ENCODE measurements at places on chromosomes 2 and 18. TPM values are rescaled to one million over a fixed set of nuclear protein-coding genes. Genes with fewer than 3 reads are reported as not detected.

PLCL1 gene
- total RNA-seq, result 0.22 TPM

DNA sequence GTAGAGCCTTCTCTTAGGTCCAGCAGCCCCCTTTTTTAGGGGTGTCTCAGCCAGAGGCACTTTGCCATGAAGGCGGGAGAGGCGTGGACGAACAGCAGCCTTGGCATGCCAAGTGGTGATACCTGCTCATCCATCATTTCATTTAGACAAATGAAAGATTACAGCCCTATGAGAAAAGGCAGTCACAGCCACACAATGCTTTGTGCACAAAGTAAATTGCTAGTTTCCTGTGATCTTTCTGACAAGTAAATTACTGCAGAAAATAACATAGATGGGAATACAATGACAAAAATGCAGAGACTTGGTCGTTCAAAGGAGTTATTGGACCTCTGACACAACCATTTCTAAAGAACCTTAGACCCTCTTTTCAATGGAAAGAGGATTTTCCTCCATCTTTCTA lies 94.9 kb downstream of the RND3 start:
- DNase-seq, result no peak
- no peaks in the 10 kb centered on the region for H3K36me3 ChIP-seq
- H3K27ac ChIP-seq, result no peak overlapping the region
- no peaks in the 10 kb centered on the region for H3K4me1 ChIP-seq

- no peaks in the 10 kb centered on the region for H3K36me3 ChIP-seq
- peaks cover 4% of the 10 kb centered on the region for H3K4me1 ChIP-seq
- no peak overlapping the region for H3K4me3 ChIP-seq
- no peak overlapping the region for H3K27ac ChIP-seq
Observed at GRCh38 chr2:181573140-181573736, 83.7 kb downstream of the CERKL start.

DNA sequence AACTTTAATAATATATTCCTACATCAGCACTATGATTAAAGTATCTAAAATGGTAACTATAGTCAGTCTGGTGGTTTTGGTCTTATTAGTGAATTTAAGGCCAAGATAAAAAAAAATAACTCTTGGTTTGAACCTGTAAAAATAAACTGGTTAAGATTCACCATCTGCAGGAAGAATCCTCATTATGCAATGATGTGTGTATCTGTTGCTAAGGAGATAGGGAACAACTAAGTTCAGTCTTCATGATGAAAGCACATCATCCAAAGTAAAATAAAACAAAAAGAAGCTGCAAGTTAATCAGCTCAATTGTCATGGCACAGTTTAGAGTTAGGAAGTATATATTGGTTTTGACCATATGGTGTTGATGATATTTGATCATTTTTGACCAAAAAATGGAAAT lies 466.0 kb downstream of the NYAP2 start:
- no peak overlapping the region for H3K27ac ChIP-seq
- DNase-seq, result no peak
- H3K4me1 ChIP-seq, result no peaks in the 10 kb centered on the region
- H3K27me3 ChIP-seq, result peaks cover 12% of the 10 kb centered on the region
- H3K4me3 ChIP-seq, result no peak overlapping the region
- H3K36me3 ChIP-seq, result no peaks in the 10 kb centered on the region

DNA sequence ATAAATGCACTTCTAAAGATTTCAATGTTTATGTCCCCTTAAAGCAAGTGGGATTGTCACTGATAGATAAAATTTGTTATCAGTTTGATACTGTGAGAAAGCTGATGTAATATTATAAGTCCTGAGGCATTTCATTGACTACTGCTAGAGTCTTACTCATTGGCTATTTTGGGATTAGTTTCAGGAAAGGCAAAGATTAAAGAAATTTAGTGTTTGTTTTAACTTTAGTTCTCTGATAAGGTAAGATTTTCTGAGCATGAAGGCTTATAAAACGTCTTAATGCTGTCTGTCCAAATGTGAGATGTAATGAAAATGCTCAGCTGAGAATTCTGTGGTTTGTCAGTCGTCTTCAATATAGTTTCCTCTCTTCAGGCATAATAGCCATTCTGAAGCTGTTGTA lies 886.4 kb upstream of the CDH2 start:
- no peaks in the 10 kb centered on the region for H3K4me1 ChIP-seq
- H3K36me3 ChIP-seq, result no peaks in the 10 kb centered on the region
- H3K27ac ChIP-seq, result no peak overlapping the region
- H3K4me3 ChIP-seq, result no peak overlapping the region
- no peaks in the 10 kb centered on the region for H3K27me3 ChIP-seq

- no peaks in the 10 kb centered on the region for H3K36me3 ChIP-seq
- no peak overlapping the region for H3K4me3 ChIP-seq
- no peaks in the 10 kb centered on the region for H3K4me1 ChIP-seq
Observed at GRCh38 chr2:168929031-168929430, 27.9 kb downstream of the G6PC2 start.

ERBB4 gene
- total RNA-seq, result not detected

- no peaks in the 10 kb centered on the region for H3K36me3 ChIP-seq
- H3K27ac ChIP-seq, result no peak overlapping the region
- H3K4me3 ChIP-seq, result no peak overlapping the region
- DNase-seq, result no peak
Observed at GRCh38 chr2:126736133-126736874, 80.3 kb downstream of the GYPC start.

UCN gene
- 1.6 TPM for total RNA-seq

NT5C1B gene
- total RNA-seq, result not detected

UGT1A7 gene
- not detected for total RNA-seq

- H3K27me3 ChIP-seq, result no peaks in the 10 kb centered on the region
- no peak overlapping the region for H3K27ac ChIP-seq
- peaks cover 10% of the 10 kb centered on the region for H3K36me3 ChIP-seq
- peaks cover 16% of the 10 kb centered on the region for H3K4me1 ChIP-seq
- H3K4me3 ChIP-seq, result no peak overlapping the region
Observed at GRCh38 chr2:203500951-203501350, 34.1 kb downstream of the RAPH1 start.

DNA sequence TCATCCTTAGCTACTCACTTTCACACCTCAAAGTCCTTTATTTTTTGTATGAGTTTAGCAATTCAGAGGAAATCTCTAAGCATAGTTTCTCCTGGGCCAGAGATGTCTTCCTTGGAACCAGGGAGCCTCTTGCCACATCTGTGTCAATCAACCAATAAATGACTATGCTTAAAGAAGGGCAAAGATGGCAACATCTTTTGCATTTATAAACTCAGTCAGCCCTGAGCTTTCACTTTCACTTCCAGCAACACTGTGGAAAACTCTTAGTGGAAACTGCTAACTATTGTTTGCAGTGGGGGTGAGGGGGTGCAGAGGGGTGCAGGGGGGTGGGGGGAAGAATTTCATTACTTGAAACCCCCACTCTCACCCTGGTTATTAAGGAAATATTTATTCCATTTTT lies 3.4 kb downstream of the ACVR1C start:
- peak overlapping the region; percentile 43 for H3K27ac ChIP-seq
- H3K4me1 ChIP-seq, result peaks cover 30% of the 10 kb centered on the region
- H3K36me3 ChIP-seq, result peaks cover 3% of the 10 kb centered on the region
- H3K4me3 ChIP-seq, result peak overlapping the region; percentile 24
- peaks cover 11% of the 10 kb centered on the region for H3K27me3 ChIP-seq
- peak; percentile 2 for DNase-seq

- peaks cover 9% of the 10 kb centered on the region for H3K4me1 ChIP-seq
- DNase-seq, result no peak
- H3K27ac ChIP-seq, result no peak overlapping the region
- no peak overlapping the region for H3K4me3 ChIP-seq
- no peaks in the 10 kb centered on the region for H3K36me3 ChIP-seq
Observed at GRCh38 chr2:54077088-54077900, 38.1 kb upstream of the ACYP2 start.

- no peaks in the 10 kb centered on the region for H3K4me1 ChIP-seq
- DNase-seq, result no peak
Observed at GRCh38 chr2:219736209-219736608, 108.8 kb downstream of the SLC4A3 start.

GRCh38 chr18:49029628-49030027 lies 78.9 kb upstream of the SMAD7 start:
- DNase-seq, result no peak
- H3K27ac ChIP-seq, result no peak overlapping the region
- H3K36me3 ChIP-seq, result peaks cover 4% of the 10 kb centered on the region
- peaks cover 14% of the 10 kb centered on the region for H3K4me1 ChIP-seq

DNA sequence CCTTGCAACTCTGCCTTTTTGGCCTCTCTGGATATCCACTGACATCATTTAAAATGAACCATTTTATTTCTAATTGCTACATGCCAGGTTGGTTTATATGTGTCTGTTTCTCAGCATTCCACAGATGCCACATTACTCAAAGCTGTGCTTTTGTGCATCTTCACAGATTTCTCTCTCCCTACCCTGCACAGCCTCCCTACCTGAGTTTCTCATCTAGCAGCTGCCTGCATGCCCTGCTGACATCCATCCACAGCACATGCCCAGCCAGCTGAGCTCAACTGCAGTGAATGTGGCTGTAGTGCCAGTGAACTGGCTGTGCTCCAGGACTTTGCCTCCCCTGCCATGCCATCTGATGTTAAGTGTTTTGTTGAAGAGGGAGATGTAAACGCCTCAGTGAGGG lies 44.5 kb downstream of the PKP4 start:
- no peaks in the 10 kb centered on the region for H3K27me3 ChIP-seq
- H3K4me1 ChIP-seq, result peaks cover 9% of the 10 kb centered on the region
- peaks cover 11% of the 10 kb centered on the region for H3K36me3 ChIP-seq
- no peak overlapping the region for H3K4me3 ChIP-seq
- no peak overlapping the region for H3K27ac ChIP-seq

EHBP1 gene
- total RNA-seq, result 28.2 TPM

DNA sequence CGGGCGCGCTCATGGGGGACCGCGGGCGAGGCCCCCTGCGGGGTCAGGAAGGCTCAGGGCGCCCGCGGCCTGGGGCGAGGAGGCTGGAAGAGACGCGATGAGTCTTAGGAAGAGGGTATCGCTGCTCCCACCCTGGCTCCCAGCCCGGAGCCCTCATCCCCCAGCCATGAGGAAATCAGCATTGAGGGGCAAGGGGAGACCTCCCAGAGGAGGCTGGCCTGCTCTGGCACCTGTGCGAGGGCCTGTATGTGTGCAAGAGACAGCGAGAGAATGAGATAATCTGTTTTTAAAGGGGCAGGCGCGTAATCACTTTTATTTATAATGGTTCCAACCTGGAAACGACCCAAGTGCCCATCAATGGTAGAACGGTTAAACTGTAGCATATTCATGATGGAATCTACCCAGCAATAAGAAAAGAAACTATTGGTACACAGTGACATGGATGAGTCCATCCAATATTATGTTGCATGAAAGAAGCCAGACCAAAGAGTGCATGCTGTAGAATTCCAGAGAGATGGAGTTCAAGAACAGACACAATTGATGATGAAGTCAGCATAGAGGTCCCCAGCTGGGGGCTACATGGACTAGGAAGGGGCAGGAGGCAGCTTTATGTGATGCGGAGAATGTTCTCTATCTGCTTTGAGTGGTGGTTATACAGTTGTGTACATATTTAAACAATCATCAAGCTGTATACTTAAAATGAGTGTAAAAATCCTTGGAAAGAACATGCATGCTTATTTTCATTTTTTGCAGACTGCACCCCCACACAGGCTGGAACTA lies 14.4 kb downstream of the FBXO41 start:
- H3K27ac ChIP-seq, result no peak overlapping the region
- H3K27me3 ChIP-seq, result no peaks in the 10 kb centered on the region
- H3K4me3 ChIP-seq, result peak overlapping the region; percentile 60

ALPP gene
- total RNA-seq, result not detected

DNA sequence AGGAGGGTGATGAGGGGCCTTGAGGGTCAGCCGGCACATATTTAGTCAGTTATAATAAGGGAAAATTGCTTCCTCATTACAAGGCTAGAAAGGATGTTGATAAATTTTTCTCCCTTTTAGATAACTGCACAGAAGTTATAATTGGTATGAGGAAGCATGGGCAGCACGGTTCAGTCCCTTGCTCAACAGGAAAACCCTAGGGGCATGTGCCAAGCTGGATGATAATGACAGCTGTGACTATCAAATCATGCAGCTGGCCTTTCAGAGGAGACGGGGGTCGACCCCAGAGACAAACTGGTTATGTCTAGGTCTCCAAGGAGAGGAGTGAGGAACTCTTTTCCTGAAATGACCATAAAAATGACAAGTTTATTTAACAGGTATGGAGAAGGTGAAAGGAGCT lies 448.1 kb upstream of the VRK2 start:
- no peak for DNase-seq
- H3K4me1 ChIP-seq, result no peaks in the 10 kb centered on the region
- no peak overlapping the region for H3K27ac ChIP-seq
- H3K36me3 ChIP-seq, result no peaks in the 10 kb centered on the region

MEP1B gene
- total RNA-seq, result not detected

GRCh38 chr2:76684756-76685155 lies 837.4 kb downstream of the LRRTM4 start:
- no peak for DNase-seq
- H3K36me3 ChIP-seq, result no peaks in the 10 kb centered on the region
- no peaks in the 10 kb centered on the region for H3K27me3 ChIP-seq

PNPT1 gene
- 79.9 TPM for total RNA-seq

- DNase-seq, result no peak
- no peak overlapping the region for H3K27ac ChIP-seq
- peaks cover 5% of the 10 kb centered on the region for H3K4me1 ChIP-seq
- no peaks in the 10 kb centered on the region for H3K36me3 ChIP-seq
- H3K27me3 ChIP-seq, result no peaks in the 10 kb centered on the region
- H3K4me3 ChIP-seq, result no peak overlapping the region
Observed at GRCh38 chr2:55153584-55154299, 78.4 kb downstream of the CLHC1 start.
